ENCODE measurements at places on chromosomes 2 and 18.

GRCh38 chr2:70995426-70995729, 705 bp upstream of the TEX261 start:
- DNase-seq: no peak

- DNase-seq: no peak
Measured at GRCh38 chr2:148530350-148530749, 114.2 kb upstream of the EPC2 start.

DNA sequence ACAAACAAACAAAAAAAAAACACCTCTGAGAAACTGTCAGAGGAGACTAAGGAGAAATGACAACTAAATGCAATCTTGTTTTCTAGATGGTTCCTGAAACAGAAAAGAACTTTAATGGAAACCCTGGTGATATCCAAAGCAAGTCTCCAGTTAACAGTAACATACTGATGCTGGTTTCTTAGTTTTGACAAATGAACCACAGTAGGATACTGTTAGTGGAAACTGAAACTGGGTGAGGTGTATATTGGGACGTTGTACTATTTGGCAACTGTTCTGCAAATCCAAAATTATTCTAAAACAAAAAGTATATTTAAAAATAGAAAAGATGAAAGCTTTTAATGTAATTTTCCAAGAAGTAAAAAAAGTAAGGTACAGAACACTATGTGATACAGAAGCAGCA, 11.4 kb downstream of the SESTD1 start:
- no peak for DNase-seq

DNA sequence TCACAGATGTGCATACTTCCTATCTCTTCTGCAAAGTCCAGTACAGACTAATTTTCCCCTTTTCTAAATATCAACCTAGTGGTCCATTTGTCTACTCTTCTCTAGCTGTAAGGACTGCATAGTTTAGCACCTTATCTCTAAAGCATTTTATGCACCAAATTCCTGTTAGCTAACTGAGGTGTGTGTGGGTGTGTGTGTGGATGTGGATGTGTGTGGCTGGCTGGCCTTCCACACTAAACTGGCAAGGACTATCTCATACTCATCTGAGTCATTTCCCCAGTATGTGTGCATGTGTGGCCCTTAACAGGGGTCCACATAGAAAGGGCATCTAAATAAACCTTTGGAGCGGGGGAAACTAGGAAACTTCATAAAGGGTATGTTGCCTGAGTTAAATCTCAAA, 139.6 kb downstream of the TTC32 start:
- no peak for DNase-seq

- no peak for DNase-seq
Measured at GRCh38 chr2:198774576-198774975, 683.2 kb downstream of the SATB2 start.

DNA sequence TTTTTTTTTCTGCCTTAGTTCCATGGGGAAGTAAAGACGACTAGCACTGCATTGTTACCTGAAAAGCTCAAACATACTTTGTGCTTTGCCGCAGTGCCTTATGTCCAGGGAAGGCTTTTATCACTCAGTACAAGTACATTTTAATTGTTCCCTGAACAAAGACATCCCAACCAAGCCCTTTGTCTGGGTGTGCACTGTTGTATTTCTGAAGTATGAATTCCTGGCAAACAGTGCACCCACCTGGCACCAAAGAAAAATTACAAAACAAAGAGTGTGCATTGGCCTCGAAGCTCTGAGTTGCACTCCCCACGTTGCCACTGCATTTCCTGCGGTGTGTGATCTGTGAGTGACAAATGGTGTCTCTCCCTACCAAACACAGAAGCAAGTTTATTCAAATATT, 858.5 kb upstream of the PIK3C3 start:
- no peak for DNase-seq

- no peak for DNase-seq
Measured at GRCh38 chr2:239067196-239067865, 219.4 kb downstream of the TWIST2 start.

GRCh38 chr2:118103951-118104940, 16.0 kb downstream of the INSIG2 start:
- no peak for DNase-seq

DNA sequence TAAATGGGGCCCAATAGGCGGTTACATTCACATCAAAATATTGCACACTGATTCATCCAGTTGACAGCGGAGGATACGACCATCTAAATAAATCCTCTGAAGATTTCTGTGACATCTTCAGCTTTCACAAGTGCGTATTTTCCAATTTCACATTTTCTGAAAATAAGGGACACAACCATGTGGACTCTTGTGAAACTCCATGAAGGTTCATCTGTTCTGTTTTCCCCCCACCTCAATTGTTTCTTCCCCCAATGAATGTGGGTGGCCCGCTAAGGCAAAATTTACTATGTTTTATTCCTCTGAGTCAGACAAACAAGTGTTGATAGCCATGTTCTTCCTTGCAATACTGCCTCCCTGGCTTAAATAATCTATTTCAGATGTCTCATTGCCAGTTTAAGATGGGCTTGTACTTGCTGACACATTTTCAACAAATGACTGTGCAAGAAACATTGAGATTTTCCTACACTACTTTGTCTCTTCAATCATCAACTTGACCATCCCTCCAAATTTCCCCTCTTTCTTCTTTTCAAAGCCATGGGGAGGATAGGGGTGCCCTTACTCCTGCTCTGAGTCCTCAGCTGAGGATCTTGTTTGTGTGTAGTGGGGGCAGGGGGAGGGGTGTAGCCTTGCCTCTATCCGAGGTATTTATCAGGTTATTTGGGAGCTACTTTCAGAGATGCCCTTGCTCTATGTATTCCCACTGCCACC, 78.2 kb downstream of the BCL11A start:
- DNase-seq: no peak

DNA sequence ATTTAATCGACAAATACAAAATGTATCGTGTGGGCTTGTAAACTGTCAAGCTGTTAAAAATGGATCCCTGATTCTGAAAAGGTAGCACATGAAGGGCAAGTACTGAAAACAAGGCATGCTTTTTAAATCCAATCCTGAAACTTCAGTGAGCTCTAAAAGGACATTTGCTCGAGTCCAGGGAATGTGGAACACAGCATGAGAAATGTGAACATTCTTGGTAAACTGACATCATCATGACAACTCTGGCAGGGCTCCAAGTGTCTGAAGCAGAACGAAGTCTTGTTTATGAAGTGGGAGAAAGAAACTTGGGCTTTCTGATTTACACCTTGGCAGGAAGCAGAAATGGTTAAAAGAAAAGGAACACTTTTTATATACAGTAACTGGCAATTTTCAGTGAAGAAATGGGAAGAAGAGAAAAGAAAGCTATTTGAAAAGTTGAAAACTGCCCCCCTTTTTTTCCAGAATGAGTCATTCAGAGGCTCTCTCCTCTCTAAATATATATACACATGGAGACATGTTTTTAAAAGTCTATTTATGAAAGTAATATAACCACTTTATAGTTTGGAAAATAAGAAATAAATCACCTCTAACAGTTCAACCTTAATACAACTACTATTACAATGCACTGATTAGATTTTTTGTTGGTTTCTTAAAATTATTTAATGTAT, 120.8 kb downstream of the GAREM1 start:
- DNase-seq: peak; percentile 80

- no peak for DNase-seq
Measured at GRCh38 chr2:133138693-133139092, 429.6 kb downstream of the NCKAP5 start.

- DNase-seq: no peak
Measured at GRCh38 chr2:217621391-217621801, 381.4 kb downstream of the TNS1 start.

DNA sequence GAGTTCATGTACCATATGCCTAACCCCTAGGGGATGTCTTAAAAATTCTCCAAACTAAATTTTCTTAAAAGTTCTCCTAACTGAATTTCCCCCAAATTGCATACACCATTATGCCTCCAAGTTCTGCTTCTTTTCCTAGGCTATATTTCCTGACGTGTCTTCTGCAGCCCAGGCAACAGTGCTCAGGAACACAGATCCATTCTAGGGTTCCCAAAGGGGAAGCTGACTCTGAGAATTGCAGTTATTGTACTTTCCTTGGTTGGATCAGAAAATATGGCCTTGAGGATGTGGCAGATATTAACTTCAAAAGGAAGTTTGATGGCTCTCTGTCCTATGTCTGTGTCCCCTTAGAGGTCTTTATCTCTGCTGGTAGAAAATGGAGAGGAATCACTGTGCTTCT, 124.3 kb downstream of the TMEM17 start:
- no peak for DNase-seq

GRCh38 chr2:185507719-185508118, 230.9 kb upstream of the FSIP2 start:
- DNase-seq: peak; percentile 24

DNA sequence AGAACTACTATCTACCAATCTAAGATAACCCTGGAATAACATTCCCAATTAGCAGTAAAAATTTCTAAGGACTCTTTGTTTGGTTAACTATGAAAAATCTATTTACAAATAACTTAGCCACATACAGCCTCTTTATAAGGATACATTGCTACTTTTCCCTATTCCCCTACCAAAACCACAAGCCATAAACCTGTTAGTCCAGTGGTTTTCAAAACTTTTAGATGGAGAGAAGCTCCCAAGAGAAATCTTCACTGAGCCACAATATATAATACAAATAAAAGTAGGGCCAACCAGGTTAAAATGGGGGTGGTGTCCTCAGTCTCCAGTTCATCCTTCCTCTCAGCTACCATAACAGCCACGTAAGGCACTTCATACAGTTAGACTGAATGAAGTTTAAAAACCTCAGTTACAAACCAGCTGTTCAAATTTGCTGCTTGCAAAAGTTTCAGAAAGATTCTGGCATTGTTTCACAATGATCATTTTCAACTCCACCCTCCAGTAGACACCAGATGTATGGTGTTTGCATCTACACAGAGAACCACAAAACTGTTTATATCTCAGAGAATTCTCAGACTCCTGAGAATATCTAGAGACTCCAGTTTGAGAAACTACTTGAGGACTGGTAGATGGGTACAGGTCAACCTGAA, 26.0 kb downstream of the SOS1 start:
- DNase-seq: no peak

GRCh38 chr2:71426721-71427120, 26.6 kb upstream of the DYSF start:
- DNase-seq: no peak

DNA sequence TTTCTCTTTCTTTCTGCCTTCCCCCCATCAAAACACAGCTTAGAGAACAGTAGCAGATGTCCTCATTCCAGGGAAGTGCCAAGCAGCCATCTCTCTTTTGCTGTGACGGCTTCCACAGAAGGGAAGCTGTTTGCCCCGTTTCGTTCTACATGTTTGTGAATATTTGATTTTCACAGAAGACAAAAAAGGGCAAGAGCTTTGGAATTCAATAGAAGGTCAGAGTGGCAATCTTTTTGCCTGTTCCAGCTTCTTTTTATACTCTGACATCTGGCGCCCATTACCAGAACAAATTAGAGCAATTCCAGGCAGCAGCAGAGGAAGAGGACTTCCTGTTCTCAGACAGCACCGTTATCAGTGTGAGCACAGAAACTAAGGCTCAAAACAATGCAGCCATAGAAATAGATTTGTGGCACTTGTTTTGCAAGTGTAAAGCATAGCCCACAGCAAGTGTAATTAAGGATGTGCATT, 79.0 kb upstream of the CDH19 start:
- peak; percentile 58 for DNase-seq

DNA sequence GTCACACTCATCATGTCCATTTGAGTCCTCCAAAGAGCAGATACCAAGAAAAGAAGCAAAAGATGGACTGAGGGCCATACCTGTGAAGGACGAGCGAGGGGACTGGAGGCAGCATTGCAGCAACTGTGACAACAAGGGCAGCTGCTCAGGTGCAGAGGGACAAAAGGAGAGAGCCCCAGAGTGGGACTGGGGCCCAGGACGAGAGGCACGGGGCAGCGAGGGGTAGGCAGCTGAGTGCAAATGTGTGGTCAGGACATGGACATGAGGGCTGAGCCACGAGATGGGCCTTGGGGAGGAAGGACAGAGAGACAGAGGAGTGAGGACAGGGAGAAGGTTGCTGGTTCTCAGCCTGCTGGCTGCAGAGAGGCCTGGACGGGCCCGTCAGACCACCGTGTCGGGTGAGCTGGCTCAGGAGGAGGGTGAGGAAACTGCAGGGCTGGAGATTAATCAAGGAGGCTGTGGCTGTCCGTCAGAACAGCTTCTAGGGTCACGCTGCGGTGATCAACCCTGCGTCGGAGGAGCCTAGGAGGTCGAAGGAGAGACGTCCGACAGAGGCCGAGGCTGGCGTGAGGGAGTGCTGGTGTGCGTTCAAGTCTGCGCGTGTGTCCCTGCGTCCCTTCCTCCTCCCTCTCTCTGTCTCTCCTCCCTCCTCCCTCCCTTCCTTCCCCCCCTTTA, 206.8 kb upstream of the HDAC4 start:
- no peak for DNase-seq

GRCh38 chr18:59814891-59815290, 84.9 kb upstream of the PMAIP1 start:
- DNase-seq: no peak

DNA sequence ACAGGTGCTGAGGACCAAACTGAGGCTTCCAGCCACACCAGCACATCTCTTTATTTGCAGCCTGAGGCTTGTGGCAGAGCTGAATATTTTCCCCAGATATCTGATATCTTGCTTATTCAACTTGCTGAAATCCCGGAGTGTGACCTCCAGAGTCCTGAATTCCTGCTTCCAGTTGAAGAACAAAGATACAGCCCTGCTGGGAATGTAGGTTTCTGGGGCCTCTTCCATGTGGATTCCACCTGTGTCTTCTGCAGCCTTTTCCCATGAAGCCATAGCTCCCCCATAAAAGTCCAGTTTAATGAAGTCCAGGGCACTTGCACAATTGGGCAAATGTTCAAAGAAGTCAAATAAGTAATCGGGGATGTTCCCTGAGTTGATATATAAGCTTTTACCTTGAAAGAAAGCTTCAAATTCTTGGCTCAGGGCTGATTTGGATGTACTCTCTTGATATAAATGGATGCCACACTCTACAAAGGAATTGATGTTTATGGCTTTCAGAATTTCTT, 14.9 kb downstream of the NLRC4 start:
- no peak for DNase-seq

DNA sequence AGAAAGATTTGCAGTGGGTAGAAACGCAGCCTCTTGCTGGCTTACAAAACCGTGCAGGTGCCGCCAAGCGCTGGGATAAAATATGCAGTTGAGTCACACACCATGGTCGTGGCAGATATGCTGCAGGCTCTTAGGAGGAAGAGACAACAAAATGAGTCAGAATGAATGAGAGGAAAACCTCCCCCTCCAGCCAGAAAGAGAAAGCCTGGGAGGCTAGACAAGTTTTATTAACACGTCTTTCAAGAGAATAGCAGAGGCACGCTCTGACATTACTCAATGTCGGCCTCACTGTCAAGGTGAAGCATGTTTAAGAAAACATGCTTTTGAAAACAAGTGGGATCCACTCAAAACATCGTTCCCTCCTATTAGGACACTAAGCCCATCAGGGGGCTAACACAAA, 37.1 kb upstream of the ZCCHC2 start:
- DNase-seq: peak; percentile 42

GRCh38 chr2:181394741-181395437, 62.3 kb upstream of the ITGA4 start:
- DNase-seq: no peak

GRCh38 chr18:21669736-21670285, 34.8 kb downstream of the ABHD3 start:
- peak; percentile 50 for DNase-seq
